GM12878 (cell line): ENCODE measurements at places on chromosomes 5 and 9. TPM values are rescaled to one million over a fixed set of nuclear protein-coding genes. Genes with fewer than 3 reads are reported as not detected.
A peak's percentile ranks its signal among the peaks of the same experiment; 100 is the strongest.

DNA sequence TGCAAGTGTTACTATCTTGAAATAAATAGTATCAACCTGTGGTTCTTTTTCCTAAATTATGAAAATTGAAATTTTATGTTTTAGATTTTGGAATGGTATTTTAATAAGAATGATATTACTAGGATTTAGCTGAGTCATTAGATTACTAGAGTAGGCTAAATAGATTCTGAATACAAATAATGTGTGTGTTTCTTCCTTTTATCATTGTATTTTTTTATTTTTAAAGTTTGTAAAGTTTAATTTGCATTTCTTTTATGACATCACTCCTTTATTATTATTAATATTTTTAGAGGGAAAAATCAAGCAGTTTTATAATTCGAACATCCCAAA lies 8.0 kb upstream of the FAM120AOS start:
- no peak overlapping the region for H3K4me3 ChIP-seq
- no peak overlapping the region for H3K27ac ChIP-seq
- H3K36me3 ChIP-seq = peaks cover 11% of the 10 kb centered on the region; the same call in 1 of the 2 replicates
- peaks cover 18% of the 10 kb centered on the region for H3K4me1 ChIP-seq
- DNase-seq = no peak
- no peaks in the 10 kb centered on the region for H3K27me3 ChIP-seq

GRCh38 chr9:72486594-72486955 lies 34.8 kb upstream of the TMC1 start:
- no peaks in the 10 kb centered on the region for H3K36me3 ChIP-seq
- no peak overlapping the region for H3K4me3 ChIP-seq
- no peak overlapping the region for H3K27ac ChIP-seq
- no peaks in the 10 kb centered on the region for H3K4me1 ChIP-seq

GRCh38 chr5:91059409-91059808 lies 323.7 kb downstream of the ARRDC3 start:
- no peak overlapping the region for H3K27ac ChIP-seq
- H3K4me1 ChIP-seq = peaks cover 15% of the 10 kb centered on the region
- no peaks in the 10 kb centered on the region for H3K36me3 ChIP-seq
- no peaks in the 10 kb centered on the region for H3K27me3 ChIP-seq
- peak; percentile 60 for DNase-seq

DNA sequence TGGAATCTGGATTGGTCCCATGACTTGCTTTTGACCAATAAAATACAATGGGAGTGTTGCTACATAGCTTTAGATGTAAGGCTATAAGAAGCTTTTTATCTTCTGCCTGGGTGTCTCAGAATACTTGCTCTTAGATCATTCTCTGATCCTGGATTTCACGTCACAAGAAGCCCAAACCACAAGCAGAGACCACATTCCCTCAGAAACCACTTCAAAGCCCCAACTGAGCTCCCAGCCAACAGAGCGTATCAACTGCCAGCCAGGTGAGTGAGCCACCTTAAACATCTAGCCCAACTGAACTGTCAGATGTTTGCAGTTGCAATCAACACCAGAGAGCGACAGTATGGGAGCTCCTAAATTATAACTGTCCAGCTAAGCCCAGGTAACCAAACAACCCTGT lies 687.1 kb downstream of the TLE1 start:
- H3K4me1 ChIP-seq = no peaks in the 10 kb centered on the region
- no peak overlapping the region for H3K27ac ChIP-seq
- DNase-seq = no peak

GRCh38 chr9:16680541-16680940 lies 189.9 kb downstream of the BNC2 start:
- no peaks in the 10 kb centered on the region for H3K4me1 ChIP-seq
- H3K27me3 ChIP-seq = no peaks in the 10 kb centered on the region
- no peak overlapping the region for H3K4me3 ChIP-seq
- no peak overlapping the region for H3K27ac ChIP-seq
- H3K36me3 ChIP-seq = no peaks in the 10 kb centered on the region
- no peak for DNase-seq

DNA sequence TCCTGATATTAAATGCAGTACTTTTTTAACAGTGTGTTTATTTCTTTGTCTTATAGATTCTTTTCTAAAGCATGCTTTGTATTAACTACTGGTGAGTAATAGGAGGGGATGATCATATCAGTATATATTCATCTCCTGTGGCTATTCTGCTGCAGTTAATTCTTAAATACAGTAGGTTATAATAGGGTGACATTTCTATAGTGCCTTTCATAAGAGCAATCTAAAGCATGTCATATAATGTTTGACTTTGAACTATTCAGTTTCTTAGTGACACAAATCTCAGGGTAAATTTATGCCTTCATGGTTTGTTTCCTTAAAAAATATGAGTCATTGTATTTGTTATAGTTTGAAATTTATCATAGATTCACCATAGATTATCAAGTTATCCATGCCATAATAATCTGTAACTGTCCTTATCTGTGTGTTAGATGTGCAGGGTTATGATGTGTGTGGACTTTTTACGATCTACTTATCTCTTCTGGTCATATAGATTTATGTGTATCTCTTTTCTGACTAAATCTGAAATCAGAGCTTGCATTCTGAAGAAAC lies 1019.5 kb downstream of the NR2F1-AS1 start:
- no peak for DNase-seq
- no peak overlapping the region for H3K4me3 ChIP-seq
- no peaks in the 10 kb centered on the region for H3K4me1 ChIP-seq
- H3K27me3 ChIP-seq = no peaks in the 10 kb centered on the region
- H3K27ac ChIP-seq = no peak overlapping the region
- no peaks in the 10 kb centered on the region for H3K36me3 ChIP-seq

GRCh38 chr5:129284010-129284409 lies 176.1 kb upstream of the ADAMTS19 start:
- H3K36me3 ChIP-seq = no peaks in the 10 kb centered on the region
- H3K4me1 ChIP-seq = no peaks in the 10 kb centered on the region
- no peak for DNase-seq
- no peak overlapping the region for H3K27ac ChIP-seq

- H3K36me3 ChIP-seq = no peaks in the 10 kb centered on the region
- H3K27ac ChIP-seq = no peak overlapping the region
- DNase-seq = no peak
- no peaks in the 10 kb centered on the region for H3K27me3 ChIP-seq
Measured at GRCh38 chr5:164233791-164234190, 728.4 kb downstream of the MAT2B start.

DNA sequence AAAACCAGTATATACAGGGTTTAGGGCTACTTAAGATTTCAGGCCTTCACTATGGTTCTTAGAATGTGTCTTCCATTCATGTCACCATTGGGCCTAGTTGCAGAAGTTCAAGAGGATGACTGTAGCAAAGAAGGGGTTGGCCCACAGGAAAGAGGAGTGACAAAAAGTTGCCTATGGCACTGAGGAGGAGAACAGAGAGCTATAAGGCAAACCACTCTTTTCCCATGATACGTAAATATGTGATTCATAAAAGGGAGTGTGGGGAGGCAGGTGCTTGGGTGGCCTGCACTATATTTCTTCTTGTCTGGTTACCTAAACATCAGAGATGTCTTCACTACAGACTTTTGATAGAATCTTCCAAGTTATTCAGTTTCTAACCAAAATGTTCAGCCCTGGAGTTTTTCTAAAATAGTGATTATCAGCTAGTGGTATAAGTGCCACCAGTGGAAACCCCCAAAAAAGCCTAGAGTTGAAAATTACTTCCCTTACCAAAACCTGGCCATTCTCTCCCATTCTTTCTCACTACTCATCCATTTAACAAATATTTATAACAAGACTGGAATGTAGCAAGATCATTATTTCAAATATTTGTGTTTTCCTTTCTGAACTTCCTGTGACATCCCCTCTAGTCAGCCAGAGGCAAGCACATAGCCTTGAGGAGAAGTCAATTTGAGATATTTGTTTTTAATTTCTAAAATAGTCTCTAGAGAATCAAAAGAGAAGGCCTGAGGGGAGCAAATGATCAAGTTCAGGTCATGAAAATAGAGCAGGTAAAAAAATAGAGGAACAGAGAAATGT lies 367.4 kb downstream of the EFNA5 start:
- no peak for DNase-seq
- no peaks in the 10 kb centered on the region for H3K4me1 ChIP-seq
- no peak overlapping the region for H3K27ac ChIP-seq
- no peaks in the 10 kb centered on the region for H3K36me3 ChIP-seq
- H3K4me3 ChIP-seq = no peak overlapping the region

DNA sequence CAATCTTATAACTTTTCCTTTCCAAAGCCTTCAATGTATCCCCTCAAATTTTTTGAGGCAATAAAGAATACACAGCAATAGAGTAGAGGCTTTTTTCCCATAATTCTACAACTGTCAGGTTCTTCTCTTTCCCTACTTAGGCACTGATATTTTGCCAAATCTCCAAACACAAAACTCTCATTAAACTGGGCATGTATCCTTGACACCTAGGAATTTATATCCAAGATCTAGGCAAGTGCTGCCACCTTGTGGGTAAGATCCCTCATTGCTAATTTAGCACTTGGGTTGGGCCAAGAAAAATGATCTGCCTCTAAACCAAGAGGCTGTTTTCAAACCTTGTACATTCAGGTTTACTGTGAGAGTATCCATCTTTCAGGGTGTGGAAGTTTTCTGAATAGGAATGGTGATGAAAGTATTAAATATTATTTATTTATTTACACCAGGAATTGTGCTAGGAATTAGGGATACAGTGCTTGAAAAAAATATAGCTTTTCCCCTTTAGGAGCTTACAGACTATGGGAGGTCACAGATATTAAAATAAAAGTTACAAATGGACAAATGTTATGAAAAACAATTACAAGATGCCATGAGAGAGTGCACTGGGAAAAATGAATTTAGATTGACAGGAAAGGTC lies 17.6 kb downstream of the TSTD2 start:
- peaks cover 10% of the 10 kb centered on the region; the same call in 1 of the 2 replicates for H3K4me1 ChIP-seq
- no peak for DNase-seq
- no peaks in the 10 kb centered on the region for H3K27me3 ChIP-seq
- no peak overlapping the region for H3K4me3 ChIP-seq
- H3K36me3 ChIP-seq = peaks cover 3% of the 10 kb centered on the region

DNA sequence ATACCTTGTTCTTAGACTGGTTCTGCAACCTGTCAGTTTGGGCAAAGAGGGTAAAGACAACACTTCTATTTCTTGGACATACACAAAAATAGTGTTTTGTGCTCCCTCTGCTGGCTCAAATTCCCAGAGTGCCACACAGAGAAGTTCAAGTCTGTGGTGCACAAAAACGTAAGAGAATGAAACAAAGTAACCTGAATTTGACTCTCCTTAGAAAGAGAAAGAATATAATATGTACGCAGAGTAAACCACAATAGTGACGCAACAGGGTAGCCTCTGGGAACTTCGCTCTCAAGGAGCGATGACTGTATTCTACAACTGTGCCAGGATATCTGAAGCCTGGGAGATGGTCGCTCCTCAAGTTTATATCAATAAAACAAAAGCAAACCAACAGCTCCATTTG lies 18.5 kb downstream of the DDX31 start:
- no peaks in the 10 kb centered on the region for H3K4me1 ChIP-seq
- no peak for DNase-seq
- H3K36me3 ChIP-seq = peaks cover 9% of the 10 kb centered on the region
- no peaks in the 10 kb centered on the region for H3K27me3 ChIP-seq

- H3K4me3 ChIP-seq = no peak overlapping the region
- peaks cover 15% of the 10 kb centered on the region for H3K4me1 ChIP-seq
- no peak overlapping the region for H3K27ac ChIP-seq
- no peaks in the 10 kb centered on the region for H3K36me3 ChIP-seq
- H3K27me3 ChIP-seq = no peaks in the 10 kb centered on the region
- DNase-seq = no peak
Measured at GRCh38 chr5:134500699-134501430, 24.6 kb upstream of the JADE2 start.

DNA sequence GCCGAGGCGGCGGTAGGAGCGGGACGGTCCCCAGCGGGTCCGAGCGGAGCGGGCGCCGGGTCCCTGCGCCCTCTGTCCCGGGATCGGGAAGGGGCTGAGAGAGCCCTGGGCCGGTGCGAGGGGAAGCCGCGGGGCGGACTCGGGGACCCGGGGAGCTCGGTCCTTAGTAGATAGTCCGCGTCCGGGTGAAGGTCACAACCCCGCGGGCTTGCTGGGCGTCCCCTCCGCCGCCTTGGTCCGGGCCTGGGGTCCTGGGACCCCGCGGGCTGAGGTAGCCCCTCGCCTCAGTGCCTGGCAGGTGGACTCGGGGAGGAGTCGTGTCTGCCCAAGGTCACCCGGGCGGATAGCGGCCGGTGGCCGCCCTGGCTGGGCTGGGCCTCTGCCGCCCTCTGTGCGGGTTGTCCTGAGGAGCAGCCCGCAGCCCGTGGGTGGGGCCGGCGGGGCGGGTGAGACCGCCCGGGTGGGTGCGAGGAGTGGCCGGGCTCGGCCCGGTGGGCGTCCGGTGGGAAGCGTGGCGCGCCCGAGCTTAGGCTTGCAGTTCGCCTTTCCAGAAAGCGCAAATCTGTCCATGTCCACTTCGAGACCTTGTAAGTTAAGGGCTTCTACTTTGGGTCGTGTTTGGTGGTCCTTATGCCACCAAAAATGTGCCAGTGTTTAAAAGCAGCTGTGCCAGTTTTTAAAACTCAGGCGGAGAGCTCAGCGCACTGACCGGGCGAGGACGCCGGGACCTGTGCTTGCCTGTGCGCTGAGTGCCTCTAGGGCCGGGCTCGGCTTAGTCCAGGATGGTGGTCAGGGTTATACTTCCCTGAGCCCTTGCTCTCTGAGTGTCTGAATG lies 554 bp downstream of the SDHA start:
- H3K4me1 ChIP-seq = peaks cover 9% of the 10 kb centered on the region
- H3K36me3 ChIP-seq = no peaks in the 10 kb centered on the region
- H3K27ac ChIP-seq = peak overlapping the region; percentile 69
- no peaks in the 10 kb centered on the region for H3K27me3 ChIP-seq

- no peaks in the 10 kb centered on the region for H3K27me3 ChIP-seq
- H3K36me3 ChIP-seq = no peaks in the 10 kb centered on the region
- DNase-seq = no peak
- no peaks in the 10 kb centered on the region for H3K4me1 ChIP-seq
Measured at GRCh38 chr5:35458824-35459207, 158.8 kb upstream of the SPEF2 start.

- no peak overlapping the region for H3K27ac ChIP-seq
- peaks cover 5% of the 10 kb centered on the region for H3K4me1 ChIP-seq
- H3K4me3 ChIP-seq = no peak overlapping the region
- DNase-seq = no peak
- H3K27me3 ChIP-seq = no peaks in the 10 kb centered on the region
Measured at GRCh38 chr5:446883-447263, 3.9 kb downstream of the EXOC3 start.

PTPN3 gene
- total RNA-seq = 0.24 and 0.26 TPM in 2 replicates

PCDHB11 gene
- not detected in 2 replicates for total RNA-seq

NADK2 gene
- 8.5 and 8.9 TPM in 2 replicates for total RNA-seq

ARHGEF37 gene
- 1.1 and 1.2 TPM in 2 replicates for total RNA-seq

SLC6A19 gene
- 0.03 TPM in 1 of 2 replicates, not detected in the other for total RNA-seq

GRXCR2 gene
- not detected in 2 replicates for total RNA-seq

NKD2 gene
- total RNA-seq = 0.13 and 0.26 TPM in 2 replicates
